Iris pigment epithelial cell (primary cell): ENCODE measurements at places on chromosomes 16 and 17.

- no peak for DNase-seq
These were observed 26.1 kb downstream of the CD300LG start for GRCh38 chr17:43873091-43873490.

DNA sequence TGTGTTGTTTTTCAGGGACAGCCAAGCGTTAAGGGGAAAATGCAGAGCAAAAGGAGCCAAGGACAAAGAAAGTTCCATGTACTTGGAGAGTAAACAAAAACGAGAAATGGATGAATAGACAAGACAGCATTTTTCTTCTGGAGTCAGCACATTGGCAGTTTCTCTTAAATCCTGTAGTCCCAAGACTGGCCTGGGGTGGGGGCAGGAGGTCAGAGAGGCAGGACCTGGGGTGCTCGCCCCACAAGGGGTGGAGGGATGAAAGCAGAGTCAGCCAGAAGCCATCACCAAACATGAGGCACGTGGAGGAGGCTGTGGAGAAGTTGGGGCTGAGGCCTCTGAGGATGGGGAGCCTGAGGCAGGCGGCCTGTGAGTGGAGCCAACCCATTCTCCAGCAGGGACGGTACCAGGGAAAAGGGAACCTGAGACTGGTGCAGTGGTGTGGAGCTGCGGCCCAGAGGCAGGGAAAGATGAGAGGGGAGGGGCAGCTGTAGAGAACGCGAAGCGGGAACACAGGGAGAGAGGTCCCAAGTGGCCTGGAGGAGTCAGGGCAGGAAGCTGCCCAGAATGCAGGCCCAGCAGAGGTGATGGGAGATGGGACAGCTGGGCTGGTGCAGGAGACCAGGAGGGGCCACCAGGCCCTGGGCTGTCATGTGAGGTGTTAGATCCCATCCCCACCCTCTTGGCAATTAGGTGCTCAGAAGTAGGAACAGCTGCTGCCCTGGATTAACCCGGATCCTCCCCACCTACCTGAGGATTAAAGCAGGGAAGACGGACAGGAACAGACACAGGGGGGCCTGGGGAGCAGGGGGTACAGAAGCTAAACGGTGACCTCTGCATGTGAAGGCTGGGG lies 3.3 kb downstream of the TLCD3B start:
- DNase-seq: no peak

DNA sequence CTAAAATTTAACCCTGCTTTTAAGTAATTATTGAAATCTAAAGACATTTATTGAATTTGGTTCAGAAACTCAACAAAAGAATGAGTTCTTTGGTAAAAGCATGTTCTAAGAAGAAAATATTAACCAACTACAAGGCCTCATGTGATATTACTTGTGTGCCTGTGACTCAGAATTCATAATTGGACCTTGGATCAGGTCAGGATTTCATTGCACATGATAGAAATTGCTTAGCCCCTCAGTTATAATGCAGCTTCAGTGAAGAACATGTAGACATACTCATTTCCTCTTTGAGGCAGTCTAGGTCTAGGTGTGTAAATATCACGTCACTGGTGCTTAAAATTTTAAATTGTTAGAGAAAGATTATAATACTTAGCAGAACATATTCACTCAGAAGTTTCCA lies 410.0 kb upstream of the SOX9 start:
- DNase-seq: no peak

DNA sequence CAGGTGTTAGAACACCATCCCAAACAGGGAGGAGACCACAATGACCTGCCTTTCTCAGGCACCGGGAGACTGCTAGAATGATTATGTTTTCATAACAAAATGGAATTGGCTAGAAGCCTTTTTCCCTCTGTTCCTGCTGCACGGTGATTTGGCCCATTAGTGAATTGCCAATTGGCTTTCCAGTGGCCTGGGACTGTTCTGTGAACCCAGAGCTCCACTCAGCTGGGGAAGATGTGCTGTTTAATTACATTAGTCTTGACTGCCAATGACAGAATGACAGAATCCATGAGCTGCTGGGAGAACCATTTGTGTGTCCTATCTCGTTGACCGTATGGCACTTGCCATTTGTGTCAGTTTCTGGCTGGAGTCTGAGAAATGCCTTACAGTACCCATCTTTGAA lies 242.9 kb downstream of the CDH11 start:
- DNase-seq: no peak

GRCh38 chr17:17351901-17352781 lies 49.0 kb downstream of the NT5M start:
- peak; percentile 46 for DNase-seq

DNA sequence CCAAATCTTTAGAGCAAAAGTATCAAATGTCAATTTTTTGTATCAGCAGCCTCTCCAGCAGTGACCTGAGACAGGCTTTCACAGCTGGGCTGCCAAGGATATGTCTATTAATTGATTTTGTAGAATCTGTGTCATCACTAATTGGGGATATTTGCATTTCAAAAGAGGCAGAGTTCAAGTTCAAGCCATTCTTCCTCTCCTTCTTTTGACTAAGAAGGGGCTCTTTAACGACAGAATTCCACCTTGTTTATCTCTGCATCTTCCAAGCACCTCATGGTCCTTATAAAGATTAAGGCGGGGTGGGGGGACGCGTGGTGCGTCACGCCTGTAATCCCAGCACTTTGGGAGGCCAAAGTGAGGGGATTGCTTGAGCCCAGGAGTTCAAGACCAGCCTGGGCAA lies 15.2 kb upstream of the BHLHA9 start:
- DNase-seq: no peak

- DNase-seq: no peak
These were observed 33.7 kb downstream of the NOL11 start for GRCh38 chr17:67751101-67752074.

- DNase-seq: no peak
These were observed 6.3 kb upstream of the SLC5A11 start for GRCh38 chr16:24839347-24839972.

GRCh38 chr17:51133365-51133764 lies 12.7 kb upstream of the SPAG9 start:
- DNase-seq: no peak

GRCh38 chr16:19872179-19872863 lies 12.3 kb downstream of the GPRC5B start:
- no peak for DNase-seq

DNA sequence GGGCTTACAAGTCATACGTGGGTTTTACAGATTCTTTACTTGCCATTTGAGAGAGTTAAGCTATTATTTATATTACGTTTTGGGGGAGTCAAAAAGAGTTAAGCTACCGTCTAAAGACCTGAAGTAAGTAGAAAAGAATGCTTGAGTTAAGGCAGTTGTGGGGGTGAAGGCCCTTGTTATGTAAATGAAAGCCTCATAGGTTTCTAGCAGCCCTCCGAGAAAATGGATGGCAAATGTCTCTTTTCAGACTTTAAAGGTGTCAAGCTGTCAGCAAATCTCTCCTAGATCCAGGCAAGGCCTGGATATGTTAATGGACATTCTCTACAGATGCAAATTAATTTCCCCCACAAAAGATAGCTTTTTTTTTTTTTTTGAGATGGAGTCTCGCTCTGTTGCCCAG lies 7.2 kb upstream of the EIF4A3 start:
- DNase-seq: no peak

- DNase-seq: peak; percentile 39
These were observed 23.1 kb downstream of the B9D1 start for GRCh38 chr17:19339341-19339815.

- DNase-seq: no peak
These were observed 136.4 kb downstream of the CDK5R1 start for GRCh38 chr17:32623196-32623595.

DNA sequence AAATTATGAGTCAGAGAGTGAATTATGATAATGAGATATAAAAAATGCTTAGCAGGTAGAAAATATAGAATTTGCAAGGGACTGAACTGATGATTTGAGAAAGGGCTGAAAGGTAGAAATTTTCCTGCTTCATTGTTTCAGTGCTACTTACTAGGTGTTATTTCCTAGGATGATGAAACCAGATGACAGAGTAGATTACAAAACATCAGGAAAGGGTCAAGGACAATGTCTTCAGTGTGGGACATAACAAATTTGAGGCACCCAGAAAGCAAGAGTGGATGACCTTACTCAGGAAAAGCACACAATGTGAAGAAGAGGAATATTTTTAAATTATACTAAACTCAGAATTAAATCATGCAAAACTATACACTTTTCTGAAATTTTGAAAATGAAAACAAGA lies 102.1 kb downstream of the SHCBP1 start:
- DNase-seq: no peak

- no peak for DNase-seq
These were observed 16.9 kb upstream of the CPD start for GRCh38 chr17:30361766-30362279.

GRCh38 chr17:60802377-60802776 lies 124.7 kb downstream of the BCAS3 start:
- DNase-seq: no peak

- DNase-seq: no peak
These were observed 238.7 kb upstream of the ELAC2 start for GRCh38 chr17:13256545-13256944.

DNA sequence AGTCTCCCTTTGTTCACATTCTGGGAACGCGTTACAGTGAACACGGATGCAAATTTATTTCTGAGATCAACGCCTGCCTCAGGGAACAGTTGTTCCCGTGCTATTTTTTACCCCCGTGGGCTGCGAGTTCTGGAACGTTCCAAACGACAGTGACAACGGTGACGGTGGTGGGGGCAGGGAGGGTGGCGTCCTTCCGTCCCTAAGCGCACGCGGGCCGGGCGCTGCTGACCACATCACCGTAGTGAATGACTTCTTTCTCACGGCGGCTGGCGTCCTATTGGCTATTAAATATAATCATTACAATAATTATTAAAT lies 45.1 kb upstream of the SSTR5 start:
- no peak for DNase-seq

DNA sequence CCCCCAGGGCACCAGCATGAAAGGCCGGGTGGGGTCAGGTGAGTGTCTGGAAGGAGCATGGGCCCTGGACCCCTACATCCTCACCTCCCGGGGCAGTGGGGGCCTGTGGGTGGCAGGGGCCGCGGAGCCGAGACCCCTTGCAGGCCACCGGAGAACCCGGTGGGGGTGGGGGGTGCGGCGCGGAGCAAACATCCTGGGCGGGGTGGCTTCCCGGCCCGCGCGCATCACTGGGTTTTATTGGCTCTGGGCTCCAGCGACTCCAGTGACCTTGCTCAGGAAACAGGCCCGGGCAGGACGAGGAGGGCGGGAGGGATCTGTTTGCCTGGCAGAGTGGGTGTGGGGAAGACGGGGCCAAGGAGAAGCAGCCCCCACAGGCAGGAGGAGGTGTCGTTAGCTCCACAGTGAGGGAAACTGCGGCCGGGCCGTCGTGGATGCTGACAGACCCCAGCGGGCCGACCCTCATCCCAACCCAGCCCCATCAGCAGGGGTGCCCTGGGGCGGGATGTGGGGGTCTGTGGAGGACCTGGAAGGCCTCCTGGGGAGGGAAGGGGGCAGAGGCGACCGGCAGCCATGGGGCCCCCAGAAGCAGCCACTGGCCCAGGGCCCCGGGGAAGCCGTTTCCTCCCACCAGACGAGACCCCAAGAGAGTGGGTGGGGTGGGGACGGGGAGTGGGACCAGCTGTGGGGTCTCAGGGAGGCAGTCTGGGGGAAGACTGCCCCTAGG lies 10.6 kb downstream of the SSTR5 start:
- no peak for DNase-seq

GRCh38 chr17:75864448-75864871 lies 9.3 kb upstream of the WBP2 start:
- DNase-seq: peak; percentile 82

DNA sequence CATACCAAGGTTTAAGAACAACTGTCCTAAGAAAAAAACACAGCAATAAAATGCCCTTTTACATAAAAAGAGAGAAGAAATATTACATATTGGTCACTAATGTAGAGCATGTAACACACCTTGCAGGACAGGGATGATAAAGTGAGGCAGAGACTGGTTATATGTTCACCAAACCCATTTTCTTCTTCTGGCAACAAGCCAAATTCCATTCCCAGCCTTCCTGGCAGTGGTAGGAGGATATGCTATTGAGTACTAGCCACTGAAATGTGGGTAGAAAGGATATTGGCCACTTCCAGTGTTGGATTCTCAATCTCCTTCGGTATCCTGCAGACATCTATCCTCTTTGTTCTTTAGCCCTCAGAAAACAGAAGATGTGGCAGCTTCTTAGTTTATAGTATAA lies 105.2 kb upstream of the SHISA6 start:
- DNase-seq: no peak

- peak; percentile 34 for DNase-seq
These were observed 429 bp downstream of the KIF1C start for GRCh38 chr17:4998027-4998731.

DNA sequence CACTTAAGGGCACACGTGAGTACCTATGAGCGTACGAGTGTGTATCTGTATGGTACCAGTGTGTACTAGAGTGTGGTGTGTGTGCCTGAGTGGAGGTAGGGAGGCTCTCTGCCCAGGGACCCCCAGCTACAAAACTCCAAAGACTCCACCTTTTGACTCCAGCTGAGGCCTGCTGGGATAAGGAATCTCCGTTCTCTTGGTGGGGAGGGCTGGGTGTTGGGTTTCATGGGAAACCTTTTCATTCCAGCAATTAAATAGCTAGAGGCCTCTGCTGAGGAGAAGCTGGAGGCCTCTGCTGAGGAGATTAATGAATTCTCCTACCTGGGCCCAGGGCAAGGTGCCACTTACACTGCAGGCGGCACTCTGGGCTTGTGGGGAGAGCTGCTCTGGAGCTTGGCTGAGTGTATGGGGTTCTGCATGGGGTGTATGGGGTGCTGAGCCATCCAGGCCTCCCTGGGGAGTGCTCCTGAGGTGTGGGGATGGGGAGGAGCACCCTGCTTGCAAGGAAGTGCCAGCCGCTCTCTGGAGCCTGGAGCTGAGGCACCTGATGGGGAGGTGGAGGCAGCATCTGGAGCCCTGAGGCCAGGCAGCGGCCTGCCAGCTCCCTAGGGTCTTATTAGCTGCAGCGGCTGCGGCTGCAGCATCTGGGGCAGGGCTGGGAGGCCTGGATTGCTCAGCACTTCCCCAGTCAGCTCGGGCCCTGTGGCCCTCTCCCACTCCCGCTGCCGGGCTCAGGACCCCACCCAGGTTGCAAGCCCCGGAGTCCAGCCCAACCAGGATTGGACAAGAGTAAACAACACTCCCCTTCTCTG lies 4.6 kb downstream of the ANKRD13B start:
- DNase-seq: no peak

- peak; percentile 17 for DNase-seq
These were observed 466.6 kb upstream of the ERCC4 start for GRCh38 chr16:13453325-13453724.

- DNase-seq: no peak
These were observed 44.5 kb upstream of the ABR start for GRCh38 chr17:1224330-1224729.

GRCh38 chr16:82042846-82043245 lies 7.8 kb downstream of the HSD17B2 start:
- DNase-seq: peak; percentile 2

DNA sequence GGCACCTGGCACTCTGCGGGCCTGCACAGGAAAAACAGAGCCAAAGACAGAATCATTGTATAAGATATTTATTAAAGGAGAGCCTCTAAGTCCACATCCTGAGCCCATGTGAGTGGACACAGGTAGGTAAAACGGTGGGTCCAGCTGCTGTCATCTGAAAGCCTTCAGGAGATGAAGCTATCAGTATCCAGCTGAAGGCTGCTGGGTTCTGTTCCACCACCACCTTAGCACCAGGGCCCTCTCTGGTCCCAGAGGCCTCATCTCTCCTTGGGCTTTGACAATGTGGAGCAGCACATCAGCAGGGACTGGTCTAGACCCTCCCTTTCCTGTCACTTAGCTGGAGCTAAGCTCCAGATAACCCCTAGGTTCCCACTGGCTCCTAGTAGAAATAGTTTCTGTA lies 7.3 kb downstream of the TMEM106A start:
- DNase-seq: no peak

- DNase-seq: no peak
These were observed 226.6 kb upstream of the RPL38 start for GRCh38 chr17:73976676-73977521.

- no peak for DNase-seq
These were observed 40.1 kb downstream of the ENGASE start for GRCh38 chr17:79114458-79115301.
